NCI-H1092 (cell line): ENCODE measurements at places on chromosomes 7 and 10.

DNA sequence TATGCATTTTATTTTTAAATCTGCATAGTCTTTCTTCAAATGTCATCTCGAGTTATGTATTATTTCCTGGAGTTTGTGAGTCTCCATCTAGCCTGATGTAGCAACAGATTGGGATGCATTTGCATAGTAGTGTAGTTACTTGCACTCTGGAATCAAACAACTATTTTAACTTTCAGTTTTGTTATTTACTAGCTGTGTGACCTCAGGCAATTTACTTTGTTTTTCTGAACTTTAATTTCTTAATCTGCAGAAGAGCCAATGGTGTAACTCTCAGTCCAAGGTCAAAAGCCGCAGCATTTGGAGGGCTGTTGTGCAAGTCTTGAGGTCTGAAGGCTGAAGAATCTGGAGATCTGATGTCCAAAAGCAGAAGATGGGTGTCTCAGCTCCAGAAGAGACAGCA is 175.8 kb upstream of the SORCS1 start:
- no peak for DNase-seq

GRCh38 chr10:53029449-53029848 is 256.9 kb upstream of the MBL2 start:
- no peak for DNase-seq

DNA sequence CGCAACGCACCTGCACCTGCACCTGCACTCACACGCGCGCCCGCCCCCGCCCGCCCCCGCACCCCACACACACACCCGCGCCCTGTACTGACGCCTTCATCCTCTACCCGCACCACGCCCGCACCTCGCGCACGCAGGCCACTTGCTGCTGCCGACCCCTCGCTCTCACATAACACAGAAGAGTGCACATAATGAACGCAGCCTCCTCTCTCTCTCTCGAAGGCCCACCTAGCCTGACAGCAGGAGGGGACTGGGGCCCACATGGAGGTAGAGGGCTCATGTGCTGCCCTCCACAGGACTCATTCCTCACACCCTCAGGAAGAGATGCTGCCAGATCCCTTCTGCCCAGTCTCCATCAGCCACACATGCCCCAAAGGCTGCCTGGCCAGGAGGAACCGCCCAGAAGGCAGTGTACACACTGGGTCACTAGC is 432 bp upstream of the CAMK2B start:
- DNase-seq, result peak; percentile 67

- DNase-seq, result no peak
These were observed 6.3 kb downstream of the ZNF503 start for GRCh38 chr10:75395066-75395931.

DNA sequence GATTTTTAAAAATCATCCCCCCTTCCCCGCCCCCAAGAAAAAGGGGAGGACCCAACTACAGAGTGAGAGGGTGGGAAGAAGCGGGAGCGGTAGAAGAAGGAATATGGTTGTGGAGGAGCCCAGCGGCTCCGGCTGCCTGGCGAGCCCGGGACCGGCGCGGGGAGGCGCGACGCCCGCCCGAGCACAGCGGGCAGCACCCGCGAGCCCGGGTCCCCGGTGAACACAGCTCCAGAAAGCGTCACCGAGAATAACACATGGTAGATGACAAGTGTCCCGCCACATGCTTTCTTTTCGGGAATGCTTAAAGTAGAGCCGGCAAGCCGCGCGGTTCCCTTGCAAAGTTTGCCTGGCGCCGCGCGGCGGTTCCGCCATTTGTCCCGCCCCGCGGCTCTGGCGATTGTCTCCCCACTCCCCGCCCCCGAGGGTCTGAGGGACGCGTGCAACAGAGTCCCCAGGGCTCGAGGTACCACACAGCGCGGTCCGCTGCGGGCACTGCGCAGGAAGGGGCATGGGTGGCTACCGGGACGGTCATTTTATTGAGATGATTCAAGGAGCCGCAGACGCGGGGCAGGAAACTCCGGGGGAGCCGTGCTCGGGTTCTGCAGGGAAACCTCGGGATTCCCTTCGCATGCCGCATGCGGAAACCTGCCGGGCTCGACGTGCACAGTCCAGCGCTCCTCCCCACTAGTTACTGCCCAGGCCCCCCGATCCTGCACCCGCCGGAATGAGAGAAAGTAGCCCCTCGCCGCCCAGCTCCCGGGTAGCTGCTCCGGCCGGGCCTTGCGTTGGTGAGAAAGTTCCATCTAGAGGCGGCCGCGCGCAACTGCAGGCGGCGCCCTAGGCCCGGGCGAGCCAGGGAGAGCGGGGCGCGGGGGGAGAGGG is 781 bp upstream of the GRM8 start:
- DNase-seq, result peak; percentile 79

DNA sequence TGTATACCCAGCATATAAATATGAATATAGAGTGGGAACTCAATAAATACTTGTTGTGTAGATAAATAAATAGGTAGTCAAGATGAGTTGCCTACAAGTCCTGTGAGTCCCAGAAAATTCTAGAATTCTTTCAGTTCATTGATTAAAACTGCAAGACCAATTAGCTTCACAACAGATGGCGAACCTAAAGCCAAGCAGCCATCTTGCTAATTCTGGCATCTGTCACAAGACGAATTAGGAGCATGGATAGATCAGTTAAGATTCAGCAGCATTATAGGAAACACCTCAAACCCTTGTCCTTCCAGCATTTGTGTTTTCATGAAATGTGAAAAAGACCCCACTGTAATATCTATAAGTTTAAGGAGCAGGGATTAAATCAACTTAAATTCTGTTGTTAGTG is 552.7 kb downstream of the MAGI2 start:
- no peak for DNase-seq

- DNase-seq, result no peak
These were observed 16.0 kb downstream of the MYOZ1 start for GRCh38 chr10:73625004-73625883.

DNA sequence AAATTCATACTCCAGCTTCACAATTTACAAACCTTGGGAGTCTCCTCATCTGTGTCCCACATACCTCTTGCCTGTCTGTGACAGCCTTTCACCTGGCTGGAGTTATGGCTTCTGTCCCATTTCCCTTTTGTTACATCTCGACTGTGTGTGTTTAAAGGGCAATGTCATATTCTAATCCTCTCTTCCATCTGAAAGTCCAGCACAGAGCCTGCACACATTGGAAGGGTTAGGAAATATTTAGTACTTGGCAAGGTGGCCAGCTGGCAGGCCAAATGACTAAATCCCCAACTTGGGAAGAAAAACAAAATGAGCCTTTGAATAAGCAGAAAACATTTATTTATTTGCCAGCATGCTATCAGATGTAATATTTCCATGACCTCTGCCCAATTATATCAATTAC is 120.1 kb upstream of the STK17A start:
- DNase-seq, result no peak

GRCh38 chr10:6083523-6084475 is 5.0 kb upstream of the RBM17 start:
- no peak for DNase-seq

- no peak for DNase-seq
These were observed 201.2 kb downstream of the CCDC3 start for GRCh38 chr10:12800302-12800701.

DNA sequence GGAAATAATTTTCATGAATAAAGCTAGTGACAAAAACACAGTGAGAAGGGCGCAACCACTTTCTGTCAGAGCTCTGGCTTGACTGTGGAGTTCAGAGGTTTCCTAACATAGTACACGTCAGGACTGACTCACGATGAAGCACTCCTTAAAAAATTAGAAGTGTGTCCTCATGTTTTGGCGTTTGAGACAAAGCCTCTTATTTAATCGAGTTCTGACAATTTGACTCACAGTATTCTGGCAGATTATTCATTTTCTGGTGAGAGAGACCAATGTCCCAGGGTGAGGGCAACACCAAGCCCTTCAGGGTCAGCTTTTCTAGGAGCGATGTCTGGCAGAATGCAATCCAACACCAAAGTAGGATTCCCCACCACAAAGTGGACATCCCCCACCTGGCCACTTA is 108.7 kb downstream of the DIP2C start:
- DNase-seq, result no peak

DNA sequence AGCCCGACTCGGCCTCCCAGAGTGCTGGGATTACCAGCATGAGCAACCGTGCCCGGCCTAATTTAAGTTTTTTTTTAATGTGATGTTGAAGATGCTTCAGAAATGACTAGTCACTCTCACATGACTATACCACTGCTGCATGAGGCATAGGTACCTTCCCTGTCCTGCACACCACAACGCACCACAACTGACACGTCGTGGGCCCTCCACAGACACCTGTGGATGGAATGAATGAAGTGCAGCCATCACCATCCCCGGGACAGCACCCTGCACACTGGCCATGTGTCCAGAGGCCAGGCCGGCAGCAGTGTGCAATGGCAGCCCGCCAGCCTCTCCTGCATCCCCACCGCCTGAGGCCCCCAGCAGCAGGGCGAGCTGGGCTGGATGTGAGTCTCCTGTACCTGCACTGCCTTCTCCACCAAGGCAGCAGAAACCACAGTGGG is 55.1 kb downstream of the VOPP1 start:
- no peak for DNase-seq

- DNase-seq, result no peak
These were observed 9.4 kb downstream of the NUB1 start for GRCh38 chr7:151351027-151351426.

DNA sequence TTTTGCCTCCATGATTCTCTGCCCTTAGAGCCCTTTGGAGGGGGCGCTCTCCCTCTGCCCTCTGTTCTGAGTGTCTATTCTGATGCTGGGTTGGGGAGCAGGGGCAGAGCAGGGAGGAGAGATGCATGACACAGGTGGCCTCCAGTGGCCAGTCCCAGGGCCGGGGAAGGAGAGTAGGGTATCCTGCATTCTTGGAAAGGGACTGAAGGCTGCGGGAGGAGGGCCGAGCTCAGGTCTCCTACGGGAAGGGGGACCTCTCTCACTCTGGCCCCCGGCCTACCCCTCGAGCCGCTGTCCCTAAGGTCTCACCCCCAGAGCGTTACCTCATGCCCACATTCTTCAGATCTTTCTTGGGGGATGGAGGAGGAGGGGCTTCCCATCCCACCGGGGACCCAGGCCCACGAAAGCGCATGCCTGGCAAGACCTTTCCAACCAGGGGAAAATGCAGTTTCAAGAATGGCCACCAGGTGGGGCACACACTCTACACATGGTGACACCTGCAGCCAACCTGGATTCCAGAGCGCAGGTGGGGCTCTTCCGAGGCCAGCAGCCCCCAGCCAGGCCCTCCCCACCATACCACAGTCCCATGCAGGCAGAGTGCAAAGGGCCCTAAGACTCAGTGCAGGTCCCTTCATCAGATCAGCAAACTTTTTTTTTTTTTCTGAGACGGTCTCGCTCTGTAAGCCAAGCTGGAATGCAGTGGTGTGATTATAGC is 86.4 kb downstream of the MYL10 start:
- peak; percentile 73 for DNase-seq

- no peak for DNase-seq
These were observed 98.4 kb downstream of the PIP4K2A start for GRCh38 chr10:22615819-22616499.

DNA sequence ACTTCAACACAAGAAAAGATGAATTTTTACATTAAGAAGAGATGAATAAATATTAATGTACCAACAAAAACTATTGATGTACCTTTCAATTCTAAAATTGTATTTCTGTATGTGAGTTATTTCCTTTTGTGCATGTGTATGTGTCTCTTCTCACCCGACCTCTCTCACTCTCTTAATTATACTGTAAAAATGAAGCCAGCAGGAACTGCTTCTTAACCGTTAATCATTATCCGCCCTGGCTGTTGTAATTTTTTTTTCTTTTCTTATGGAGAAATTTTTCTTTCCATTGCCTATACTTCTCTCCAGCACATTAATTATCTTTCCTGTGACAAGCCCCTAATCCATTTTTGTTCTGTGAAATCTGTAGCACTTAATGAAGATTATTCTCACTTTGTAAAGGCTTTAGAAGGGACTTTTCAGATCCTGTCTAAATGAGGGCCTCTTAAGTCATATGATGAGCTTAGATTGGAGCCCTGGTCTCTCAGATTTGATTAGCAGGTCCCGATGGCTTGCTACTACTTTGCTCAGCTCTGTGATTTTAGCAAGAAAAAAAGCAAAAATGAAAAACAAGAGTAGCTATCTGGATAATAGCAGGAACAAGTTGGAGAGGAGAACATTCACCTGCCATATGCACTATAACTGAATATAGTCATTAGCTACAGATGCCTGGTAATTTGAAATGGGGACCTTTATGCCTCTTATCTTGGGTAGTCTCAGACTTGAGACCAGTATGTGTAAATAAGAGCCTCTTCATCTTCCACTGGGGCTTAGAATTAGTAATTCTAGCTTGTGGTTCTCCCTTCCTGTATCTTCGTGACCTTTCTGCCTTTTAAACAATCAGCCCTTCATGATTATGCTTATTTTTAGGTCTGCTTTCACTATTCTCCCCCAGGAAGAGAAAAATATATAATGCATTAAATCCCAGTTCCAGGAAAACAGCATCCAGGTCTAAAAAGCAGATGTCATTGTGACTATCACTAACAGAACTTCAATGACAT is 80.0 kb upstream of the COL1A2 start:
- DNase-seq, result peak; percentile 60

DNA sequence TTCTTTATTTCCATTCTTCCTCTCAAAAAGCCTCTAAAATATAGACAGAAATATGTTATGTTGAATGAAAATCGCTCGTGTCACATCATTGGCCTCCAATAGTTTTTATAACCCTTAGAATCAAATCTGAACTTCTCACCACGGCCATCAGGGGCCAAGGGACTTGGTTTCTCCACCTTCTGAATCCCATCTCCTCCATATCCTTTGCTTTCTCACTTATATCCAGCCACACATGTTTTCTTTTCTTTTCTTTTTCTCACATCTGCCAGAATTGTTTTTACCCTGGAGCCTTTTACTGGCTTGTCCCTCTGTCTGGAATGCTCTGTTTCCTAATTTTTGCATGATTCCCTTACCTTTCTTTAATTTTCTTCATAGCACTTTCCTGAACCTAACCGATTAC is 95.6 kb downstream of the CD36 start:
- no peak for DNase-seq

GRCh38 chr7:90708841-90709317 is 112.8 kb downstream of the CDK14 start:
- DNase-seq, result peak; percentile 14

GRCh38 chr10:3295582-3296151 is 123.1 kb upstream of the PITRM1 start:
- DNase-seq, result no peak

DNA sequence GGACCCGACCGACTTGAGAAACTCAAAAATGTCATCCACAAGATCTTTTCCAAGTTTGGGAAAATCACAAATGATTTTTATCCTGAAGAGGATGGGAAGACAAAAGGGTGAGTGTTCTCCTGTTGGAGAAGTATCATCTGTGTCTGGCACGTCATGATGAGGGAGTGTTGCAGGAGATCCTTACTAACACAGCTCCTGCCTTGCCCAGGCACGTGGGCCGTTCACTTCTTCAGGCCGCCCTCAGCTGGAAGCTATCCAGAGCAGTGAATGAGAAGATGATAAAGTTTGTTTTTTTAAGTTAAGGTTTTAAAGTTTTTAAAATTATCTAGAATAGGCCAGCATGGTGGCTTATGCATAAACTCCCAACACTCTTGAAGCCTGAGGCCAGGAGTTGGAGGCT is 6.2 kb downstream of the EIF3B start:
- no peak for DNase-seq
